ENCODE measurements at places on chromosomes 3 and 15.
A peak's percentile ranks its signal among the peaks of the same experiment; 100 is the strongest.

DNA sequence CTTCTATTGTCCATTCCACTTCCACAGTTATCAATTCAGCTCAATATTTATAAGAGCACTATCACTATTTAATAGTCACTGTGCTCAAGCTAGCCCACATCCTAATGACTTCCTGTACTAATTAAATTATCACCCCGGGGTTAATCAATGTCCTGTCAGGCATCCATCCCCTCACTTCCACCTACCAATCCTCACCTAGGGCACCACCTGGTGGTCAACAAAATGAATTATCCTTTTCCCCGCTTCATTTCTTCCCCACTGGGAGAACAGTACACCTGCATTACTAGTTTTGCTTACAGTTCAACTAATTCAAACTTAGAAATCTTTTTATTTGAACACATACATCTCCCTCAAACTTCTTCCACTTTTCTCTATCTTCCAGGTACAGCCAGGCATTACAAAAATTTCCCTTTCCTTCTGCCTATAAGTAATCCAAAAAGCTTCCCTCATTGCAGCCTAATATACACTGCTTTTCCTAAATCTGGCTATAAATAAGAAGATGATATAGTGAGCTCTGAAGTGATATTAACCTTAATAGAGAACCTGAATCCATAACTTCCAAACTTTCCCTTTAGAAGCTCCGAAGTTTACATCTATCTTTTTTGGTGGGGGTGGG is 68.5 kb downstream of the TMCC1 start:
- peak; percentile 15 for DNase-seq

GRCh38 chr15:73809728-73810501 is 56.8 kb upstream of the INSYN1 start:
- DNase-seq: no peak

DNA sequence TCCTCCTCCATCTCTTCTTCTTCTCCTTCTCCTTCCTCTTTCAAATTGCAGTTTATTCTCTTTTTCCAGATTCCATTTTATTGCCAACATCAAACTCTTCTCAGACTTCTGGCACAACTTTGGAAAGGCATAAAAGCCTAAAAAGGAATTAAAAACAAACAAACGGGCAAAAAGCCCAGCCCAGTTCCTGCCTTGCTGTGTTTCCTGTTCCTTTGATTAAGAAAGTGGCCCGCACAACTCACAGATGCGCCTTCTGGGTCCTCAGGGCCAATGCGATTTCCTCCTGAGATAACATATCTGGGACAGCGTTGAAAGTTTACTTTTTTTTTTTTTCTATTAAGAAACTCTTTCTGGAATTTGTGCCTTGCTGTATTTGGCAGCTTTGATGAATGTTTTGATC is 158.7 kb upstream of the UBE3A start:
- DNase-seq: no peak

GRCh38 chr3:187741403-187742350 is 3.6 kb downstream of the BCL6 start:
- DNase-seq: no peak

GRCh38 chr3:129360171-129360611 is 68.2 kb downstream of the EFCAB12 start:
- DNase-seq: no peak

DNA sequence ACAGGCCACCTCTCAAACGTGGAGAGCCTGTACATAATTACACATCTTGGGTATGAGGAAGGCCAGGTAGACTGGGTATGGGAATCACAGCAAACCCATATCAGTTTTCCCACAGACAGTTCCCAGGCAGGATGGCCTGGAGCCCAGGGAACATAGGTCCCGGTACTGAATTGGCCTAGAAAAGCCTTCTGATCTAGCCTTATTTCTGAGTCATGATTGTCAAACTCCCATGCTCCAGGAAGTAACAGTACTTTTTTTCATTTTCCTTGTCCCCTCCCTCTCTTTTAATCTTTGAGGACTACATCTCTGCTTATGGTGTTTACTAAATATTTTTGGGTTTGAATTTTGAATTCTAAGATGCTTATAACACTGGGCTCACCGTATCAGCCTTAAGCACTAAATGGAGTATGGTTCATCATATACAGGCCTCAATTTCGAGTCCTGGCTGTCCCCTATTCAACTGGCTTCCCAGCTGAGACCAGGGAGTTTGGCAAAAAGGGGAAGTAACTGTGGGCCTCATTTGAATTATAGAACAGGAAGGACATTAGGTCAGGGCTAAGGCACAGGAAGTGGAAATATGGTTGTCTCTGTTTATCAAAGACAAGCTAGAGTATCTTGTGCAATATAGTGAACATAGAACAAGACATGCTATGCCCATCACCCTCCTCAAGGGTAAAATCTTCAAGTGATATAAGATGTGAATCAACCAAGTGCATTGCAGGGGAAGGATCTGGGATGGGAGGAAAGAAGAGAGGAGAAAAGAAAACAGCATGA is 494.6 kb downstream of the NTRK3 start:
- DNase-seq: no peak

DNA sequence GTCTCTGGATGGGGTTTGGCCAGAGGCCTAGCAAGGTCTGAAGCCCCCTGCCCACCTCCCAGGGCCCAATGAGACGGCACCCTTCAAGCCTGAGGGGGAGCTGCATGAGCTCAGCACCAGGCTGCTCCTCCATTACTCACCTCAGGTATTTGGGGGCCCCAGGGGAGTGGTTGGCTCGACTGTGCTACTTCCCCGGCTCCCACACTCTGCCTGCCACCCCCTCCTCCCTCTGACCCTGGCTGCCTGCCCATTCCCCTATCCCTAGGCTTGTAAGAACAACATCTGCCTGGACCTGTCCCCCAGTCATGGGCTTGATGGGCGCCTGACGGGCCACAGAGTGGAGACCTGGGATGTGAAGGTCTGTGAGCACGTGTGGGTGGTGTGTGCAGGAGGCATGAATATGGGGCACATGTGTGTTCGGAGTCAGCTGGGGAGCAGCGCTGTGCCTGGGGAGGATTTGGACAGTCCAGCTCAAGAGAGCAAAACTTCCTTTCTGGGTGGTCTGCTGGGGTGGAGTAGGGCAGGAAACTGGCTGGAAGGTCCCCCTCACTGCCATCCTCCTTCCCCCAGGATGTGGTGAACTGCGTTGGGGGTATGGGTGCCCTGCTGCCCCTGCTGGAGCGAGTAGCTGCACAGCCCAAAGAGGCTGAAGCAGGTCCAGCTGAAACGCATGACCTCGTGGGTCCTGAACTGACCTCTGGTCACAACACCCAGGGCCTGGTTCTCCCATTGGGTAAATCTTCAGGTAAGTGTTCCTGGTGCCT is 17.4 kb downstream of the NBEAL2 start:
- DNase-seq: no peak

- no peak for DNase-seq
Measured at GRCh38 chr3:69096299-69096698, 11.6 kb downstream of the ARL6IP5 start.

DNA sequence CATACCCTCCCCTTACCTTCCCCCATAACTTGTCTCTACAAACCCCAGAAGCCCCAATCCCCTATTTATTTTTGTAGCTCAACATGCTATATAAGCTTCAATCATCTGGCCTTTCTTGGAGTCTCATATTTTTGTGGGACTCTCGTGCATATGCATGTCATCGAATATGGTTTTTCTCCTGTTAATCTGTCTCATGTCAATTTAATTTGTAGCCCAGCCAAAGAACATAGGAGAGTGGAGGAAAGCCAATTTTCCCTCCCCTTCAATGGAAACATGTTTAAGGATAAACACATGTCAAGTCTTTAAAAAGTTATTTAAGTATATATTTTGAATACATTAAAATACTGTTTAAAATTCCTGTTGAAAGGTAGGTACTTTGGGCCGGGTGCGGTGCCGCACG is 172.2 kb downstream of the GMNC start:
- DNase-seq: no peak

GRCh38 chr3:18758047-18758704 is 333.0 kb upstream of the SATB1 start:
- peak; percentile 14 for DNase-seq
